ENCODE measurements at places on chromosomes 12 and 14.

DNA sequence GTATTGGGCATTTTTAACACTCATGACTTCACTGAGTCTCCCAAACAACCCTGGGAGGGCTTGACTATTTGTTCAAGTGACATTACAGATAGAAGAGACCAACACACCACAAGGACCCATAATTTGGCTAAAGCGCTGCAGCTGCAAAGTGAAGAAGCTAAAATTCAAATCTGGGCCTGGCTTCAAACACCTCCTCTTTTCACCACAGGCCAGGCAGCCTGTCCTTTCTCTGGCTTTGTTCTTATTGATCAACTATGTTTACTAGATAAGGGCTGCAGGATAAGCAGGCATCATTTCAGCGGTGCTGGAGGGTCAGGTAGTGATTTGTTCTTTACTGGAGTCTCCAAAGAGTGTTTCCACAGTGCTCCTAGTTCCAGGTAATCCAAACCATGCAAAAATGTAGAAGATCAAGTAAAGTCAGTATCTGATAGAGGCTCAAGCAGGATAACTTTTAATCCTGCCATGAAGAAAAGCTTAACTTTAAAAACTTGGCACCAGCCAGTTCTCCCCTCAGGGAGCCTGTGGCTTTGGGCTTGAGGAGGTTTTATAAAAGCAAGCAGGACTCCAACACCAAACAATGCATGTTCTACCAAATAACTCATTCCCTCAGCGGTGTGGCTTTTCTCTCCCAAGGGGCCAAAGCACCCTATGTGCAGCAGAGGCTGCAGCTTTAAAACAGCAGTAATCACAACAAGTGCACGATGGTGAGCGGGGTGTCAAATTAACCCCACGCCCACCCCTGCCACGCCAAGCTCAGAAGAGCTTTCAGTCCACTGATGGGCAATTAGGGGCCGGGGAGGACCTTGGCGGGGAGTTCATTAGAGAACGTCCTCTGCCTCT lies 16.8 kb downstream of the CLMN start:
- DNase-seq, result no peak

DNA sequence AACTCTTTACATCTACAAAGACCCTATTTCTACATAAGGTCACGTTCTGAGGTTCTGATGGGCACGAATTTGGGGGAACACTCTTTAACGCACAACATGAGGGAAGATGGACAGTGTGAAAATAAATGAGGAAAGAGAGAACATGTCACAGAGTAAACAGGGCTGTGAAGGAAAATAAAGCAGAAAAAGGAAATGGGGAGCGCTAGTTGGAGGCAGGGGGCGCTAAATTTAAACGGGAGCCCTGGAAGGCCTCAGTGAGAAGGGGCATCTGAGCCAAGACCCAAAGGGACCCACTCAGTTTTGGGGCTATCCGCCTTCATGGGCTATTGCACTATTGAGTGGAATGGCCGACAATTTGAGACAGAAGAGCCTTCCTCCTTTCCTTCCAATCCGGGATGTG lies 50.5 kb downstream of the PLXNC1 start:
- DNase-seq, result no peak

- DNase-seq, result no peak
Observed at GRCh38 chr12:47938093-47938492, 25.3 kb upstream of the TMEM106C start.

GRCh38 chr14:92997343-92998061 lies 74.6 kb downstream of the CHGA start:
- DNase-seq, result no peak

DNA sequence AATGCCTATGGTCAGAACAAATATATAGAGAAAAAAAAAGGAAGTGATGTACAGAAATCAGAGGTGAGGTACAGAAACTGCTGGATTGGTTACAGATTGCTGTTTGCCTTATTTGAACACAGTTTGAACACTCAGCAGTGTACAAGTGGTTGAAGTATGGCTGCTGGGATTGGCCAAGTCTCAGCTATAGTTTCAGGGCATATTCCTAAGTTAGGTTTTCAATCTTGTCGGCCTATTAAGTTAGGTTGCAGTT lies 146.4 kb downstream of the LLPH start:
- DNase-seq, result no peak

DNA sequence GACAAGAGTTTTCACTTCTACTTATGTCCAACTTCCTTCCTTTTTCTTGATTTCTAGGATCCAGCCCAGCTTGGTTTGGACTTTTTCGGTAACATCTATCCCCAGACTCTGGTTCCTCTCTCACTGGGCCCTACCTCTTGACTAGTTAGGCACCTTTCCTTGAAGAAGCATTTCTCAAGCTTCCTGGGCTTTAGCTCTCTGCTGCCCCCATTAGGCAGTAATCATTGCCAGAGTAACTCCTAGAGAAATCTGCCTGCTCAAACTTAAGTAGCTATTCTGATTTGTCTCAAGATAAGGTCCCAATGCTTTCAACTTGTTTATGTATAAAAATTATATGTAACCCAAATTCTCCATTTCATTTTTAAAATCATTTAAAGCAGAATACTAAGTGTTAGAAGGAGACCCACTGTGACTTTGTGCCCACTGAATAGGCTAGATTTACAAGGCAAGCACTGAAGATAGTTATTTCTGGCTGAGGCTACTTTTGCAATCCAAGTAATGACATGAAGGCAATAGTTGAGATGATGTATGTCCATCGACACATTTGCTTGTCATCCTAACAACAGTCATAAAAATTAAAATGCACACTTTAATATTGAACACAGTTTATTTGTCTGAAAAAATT lies 275.0 kb upstream of the G2E3 start:
- peak; percentile 9 for DNase-seq
